Omental fat pad (tissue), 4 donors: ENCODE measurements at places on chromosomes 12 and 14. TPM values are rescaled to one million over a fixed set of nuclear protein-coding genes. Genes with fewer than 3 reads are reported as not detected.

The TMEM179 gene
- total RNA-seq = not detected

The SIX6 gene
- not detected for total RNA-seq

The CMA1 gene
- 0.84 TPM for total RNA-seq

The SLC17A8 gene
- total RNA-seq = not detected

The TAS2R9 gene
- total RNA-seq = not detected

The HHIPL1 gene
- 4.1 TPM for total RNA-seq

The SLC22A17 gene
- 7.7 TPM for total RNA-seq

The DPPA3 gene
- not detected for total RNA-seq

The ADAM21 gene
- total RNA-seq = not detected

The CORO1C gene
- 100 TPM for total RNA-seq

The TTC5 gene
- 7.4 TPM for total RNA-seq

The TMEM233 gene
- total RNA-seq = 0.19 TPM

The PRH2 gene
- total RNA-seq = not detected

The SDR9C7 gene
- not detected for total RNA-seq

The POTEG gene
- total RNA-seq = not detected

The TTC9 gene
- total RNA-seq = 1.1 TPM

The KRT3 gene
- total RNA-seq = not detected

The CFAP54 gene
- total RNA-seq = 0.84 TPM

The DDIT3 gene
- total RNA-seq = 37.8 TPM

The PARPBP gene
- total RNA-seq = 1.4 TPM

The ZNF891 gene
- total RNA-seq = 3.1 TPM

The AKAP5 gene
- total RNA-seq = 0.84 TPM

The KRT83 gene
- not detected for total RNA-seq

The FAM90A1 gene
- not detected for total RNA-seq

The TMTC2 gene
- 15.9 TPM for total RNA-seq

The TBX3 gene
- 18.0 TPM for total RNA-seq

The DHRS2 gene
- not detected for total RNA-seq

The PRKD1 gene
- total RNA-seq = 16.6 TPM

The ZFHX2 gene
- 0.63 TPM for total RNA-seq

The OR4K13 gene
- total RNA-seq = not detected

The ALX1 gene
- not detected for total RNA-seq

The KRT5 gene
- 12.6 TPM for total RNA-seq

The PTGDR gene
- 1.2 TPM for total RNA-seq

The APOLD1 gene
- total RNA-seq = 109 TPM

The GLIPR1 gene
- total RNA-seq = 39.3 TPM

The TAS2R13 gene
- 4.1 TPM for total RNA-seq

The HOXC6 gene
- total RNA-seq = 0.24 TPM

The ASCL1 gene
- not detected for total RNA-seq

The RASSF9 gene
- 2.6 TPM for total RNA-seq

The ABHD4 gene
- 18.7 TPM for total RNA-seq

The CHFR gene
- 30.6 TPM for total RNA-seq

The BATF gene
- total RNA-seq = 13.4 TPM

The RBM23 gene
- total RNA-seq = 109 TPM

The SPX gene
- 5.4 TPM for total RNA-seq

The PGF gene
- total RNA-seq = 3.2 TPM

The KRAS gene
- total RNA-seq = 20.3 TPM

The PPP1R1A gene
- total RNA-seq = 132 TPM

The KIF26A gene
- total RNA-seq = 2.4 TPM

The LIN7A gene
- 4.8 TPM for total RNA-seq

The TSHR gene
- 0.36 TPM for total RNA-seq

The SMIM41 gene
- total RNA-seq = 1.9 TPM

The GZMB gene
- total RNA-seq = 1.7 TPM

The CPNE6 gene
- total RNA-seq = not detected

The SAV1 gene
- 37.7 TPM for total RNA-seq

The CCDC196 gene
- not detected for total RNA-seq

The PLEK2 gene
- total RNA-seq = 1.8 TPM

The PIANP gene
- total RNA-seq = not detected

The LRRC10 gene
- total RNA-seq = not detected

The MYF6 gene
- total RNA-seq = 0.37 TPM

The CAPRIN2 gene
- total RNA-seq = 19.8 TPM
